ENCODE measurements at places on chromosomes 12 and 14.
A peak's percentile ranks its signal among the peaks of the same experiment; 100 is the strongest.

GRCh38 chr12:108730365-108731104, 783 bp downstream of the CORO1C start:
- peak; percentile 53 for DNase-seq

DNA sequence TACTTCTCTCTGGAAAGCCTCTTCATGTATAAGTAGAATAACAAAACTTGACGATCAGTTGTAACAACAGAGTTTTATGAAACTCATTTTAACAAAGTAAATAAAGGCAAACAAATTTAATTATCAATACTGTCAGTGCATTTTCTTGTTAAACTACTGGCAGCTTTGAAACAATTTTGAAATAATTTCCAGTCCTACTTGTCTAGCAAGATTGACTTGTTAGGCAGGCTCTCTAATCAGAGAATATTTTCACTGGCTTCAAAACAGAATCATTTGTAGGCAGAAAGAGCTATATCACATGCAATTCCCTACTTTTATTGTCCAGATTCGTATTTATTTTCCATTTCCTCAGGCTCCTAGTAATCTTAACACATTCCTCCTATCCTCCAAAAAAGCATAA, 45.9 kb upstream of the SLC6A13 start:
- DNase-seq, result no peak

- DNase-seq, result no peak
These were observed 146.3 kb upstream of the ATF7IP start for GRCh38 chr12:14219156-14219555.

- no peak for DNase-seq
These were observed 180.8 kb downstream of the ZFP36L1 start for GRCh38 chr14:68612049-68612448.

GRCh38 chr14:99176156-99176945, 95.6 kb downstream of the BCL11B start:
- DNase-seq, result no peak

DNA sequence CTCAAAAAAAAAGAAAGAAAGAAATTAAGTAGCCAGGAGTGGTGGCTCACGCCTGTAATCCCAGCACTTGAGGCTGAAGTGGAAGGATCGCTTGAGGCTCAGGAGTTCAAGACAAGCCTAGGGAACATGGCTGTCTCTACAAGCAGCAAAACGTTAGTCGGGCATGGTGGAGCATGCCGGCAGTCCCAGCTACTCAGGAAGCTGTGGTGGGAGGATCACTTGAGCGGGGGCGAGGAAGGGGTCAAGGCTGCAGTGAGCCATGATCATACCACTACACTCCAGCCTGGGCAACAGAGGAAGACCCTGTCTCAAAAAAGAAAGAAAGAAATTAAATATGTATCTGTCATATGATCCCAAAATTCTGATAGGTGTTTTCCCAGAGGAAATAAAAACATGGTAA, 5.3 kb downstream of the RAD52 start:
- no peak for DNase-seq

DNA sequence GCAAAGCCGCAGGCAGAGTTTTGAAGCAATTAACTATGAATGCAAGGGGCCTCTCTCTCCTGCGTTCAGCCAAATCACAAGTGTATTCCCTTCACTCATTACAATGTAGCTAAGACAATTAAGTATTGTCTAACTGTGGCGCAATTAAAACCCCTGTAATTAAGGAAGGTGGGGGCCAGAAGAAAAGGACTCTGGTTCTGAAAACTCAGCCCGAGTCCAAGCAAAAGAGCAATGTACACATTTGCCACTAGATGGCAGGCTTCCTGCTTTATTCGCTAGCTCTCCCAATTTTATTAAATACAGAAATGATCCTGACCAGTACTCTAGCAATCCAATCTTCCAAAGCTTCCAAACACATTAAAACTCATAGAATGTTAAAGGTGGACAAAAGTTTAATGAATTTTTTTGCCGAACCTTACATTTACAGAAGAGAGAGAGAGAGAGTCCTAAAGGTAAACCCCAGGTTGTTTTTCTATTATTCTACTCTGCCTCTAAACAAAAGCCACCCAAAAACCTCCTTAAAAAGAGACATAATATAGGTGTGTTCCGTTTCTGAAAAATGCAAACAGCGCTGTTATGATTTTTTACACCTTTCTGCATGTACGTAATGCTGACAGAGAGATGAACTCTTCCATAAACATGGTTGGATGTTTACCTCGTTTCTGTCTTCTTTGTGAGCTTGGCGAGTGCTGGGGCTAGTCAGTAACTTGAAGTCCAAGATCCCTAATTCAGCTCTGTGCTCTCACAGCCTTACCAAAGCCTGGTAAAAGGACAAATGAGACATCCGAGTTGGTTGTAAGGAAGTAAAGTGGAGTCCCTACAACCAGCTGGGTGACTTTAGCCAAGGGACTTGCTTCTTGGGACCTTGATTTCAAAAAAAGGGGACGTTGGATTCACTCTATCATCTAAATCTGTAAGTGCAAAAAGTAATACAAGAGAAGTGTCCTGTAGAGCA, 50.9 kb upstream of the VASH1 start:
- no peak for DNase-seq

GRCh38 chr12:108213871-108214445, 84.9 kb downstream of the WSCD2 start:
- no peak for DNase-seq

- no peak for DNase-seq
These were observed 7.6 kb downstream of the PTPRO start for GRCh38 chr12:15329891-15330290.

DNA sequence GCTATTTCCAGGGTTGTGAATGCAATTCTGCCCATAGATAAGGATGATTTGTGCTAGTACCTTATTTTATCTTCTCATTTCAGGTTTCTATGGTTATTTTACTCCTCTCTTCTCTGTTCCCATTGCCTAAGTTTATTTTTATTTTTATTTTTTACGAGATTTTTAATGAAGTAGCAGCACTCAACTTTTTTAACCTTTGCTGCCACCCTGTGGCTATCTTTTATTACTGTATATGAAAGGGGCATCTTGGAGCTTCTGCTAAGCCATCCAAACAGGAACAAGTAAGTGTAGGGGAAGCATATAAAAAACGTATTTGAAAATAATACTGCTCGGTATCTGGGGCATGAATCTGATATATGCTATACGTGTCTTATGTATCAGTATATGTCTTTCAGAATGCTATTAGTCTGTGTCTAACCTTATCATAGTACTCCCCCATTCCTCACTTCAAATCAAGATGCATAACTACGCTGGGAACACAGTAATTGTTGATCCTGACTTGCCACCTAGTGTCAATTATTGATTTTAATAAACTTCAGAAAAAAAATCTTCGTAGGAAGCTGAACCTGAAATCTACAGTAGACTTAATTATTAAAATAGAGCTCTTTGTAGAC, 60.3 kb downstream of the KLRG1 start:
- no peak for DNase-seq

GRCh38 chr12:113155646-113156045, 6.1 kb downstream of the CFAP73 start:
- no peak for DNase-seq

GRCh38 chr14:23285530-23286019, 357 bp downstream of the HOMEZ start:
- DNase-seq, result no peak

DNA sequence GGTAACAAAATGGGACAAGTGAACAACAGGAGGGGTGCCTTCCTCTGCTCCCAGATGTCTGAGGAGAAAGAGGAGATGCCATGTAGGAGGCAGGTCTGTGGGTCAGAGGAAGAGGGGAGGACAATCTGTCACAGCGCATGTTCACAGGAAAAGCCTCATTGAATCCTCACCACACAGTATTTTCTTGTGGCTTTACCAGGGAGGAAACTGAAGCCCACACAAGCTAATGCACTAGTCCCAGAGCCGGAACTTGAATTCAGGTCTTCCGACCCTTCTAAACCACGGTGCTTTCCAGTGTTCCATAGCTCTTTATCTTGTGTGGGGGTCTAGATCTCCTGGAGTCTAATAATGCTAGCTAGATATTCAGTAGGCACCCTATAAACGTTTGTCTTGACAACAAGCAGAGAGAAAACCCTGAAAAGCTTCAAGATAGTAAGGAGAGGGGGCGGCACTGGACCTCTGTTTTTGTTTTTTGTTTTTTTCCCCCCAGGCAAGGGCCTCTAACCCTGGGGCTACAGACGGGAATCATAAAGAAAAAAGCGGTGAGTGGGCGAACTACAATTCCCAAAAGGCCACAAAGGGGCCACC, 371 bp upstream of the SHMT2 start:
- DNase-seq, result no peak

DNA sequence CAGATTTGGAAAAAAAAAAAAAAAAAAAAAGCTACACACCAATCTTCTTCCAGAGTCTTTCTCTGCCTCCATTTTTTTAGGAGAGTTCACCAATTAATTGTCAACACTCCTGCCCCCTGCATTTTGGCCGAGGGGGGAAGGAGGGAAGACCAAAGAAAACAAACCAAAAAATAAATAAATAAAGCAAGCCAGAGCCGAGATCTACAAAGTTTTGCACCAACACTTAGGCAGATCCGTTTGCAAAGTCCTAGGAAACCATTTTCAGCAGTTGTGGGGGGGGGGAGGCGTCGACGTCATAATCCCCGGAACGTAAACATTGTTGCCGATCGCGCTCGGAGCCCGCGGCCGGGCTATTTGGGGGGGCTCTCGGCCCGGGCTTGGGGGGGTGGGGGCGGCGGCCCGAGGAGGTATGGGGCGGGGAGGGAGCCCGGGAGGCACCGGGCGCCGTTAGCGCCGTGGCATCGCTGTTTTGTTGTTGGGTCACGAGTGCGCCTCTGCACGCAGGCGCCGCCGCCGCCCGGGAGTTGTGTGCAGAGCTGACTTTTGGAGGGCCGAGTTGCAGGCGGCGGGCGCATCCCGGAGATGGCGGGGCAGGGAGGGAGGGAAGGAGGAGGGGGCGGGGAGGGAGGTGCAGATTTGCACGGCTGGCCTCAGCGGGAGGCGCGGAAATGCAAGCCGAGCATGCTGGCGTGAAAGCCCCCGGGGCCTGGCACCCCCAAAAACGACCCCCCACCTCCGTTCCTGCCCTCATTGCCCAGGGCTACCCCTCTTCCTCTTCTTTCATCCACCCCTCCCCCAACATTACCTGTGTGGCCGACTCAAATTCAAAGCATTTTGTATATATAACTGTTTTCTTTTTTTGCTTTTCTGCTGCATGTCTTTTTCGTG, 598 bp downstream of the KDM2B start:
- no peak for DNase-seq

GRCh38 chr12:13597166-13597565, 384.2 kb downstream of the GRIN2B start:
- no peak for DNase-seq

DNA sequence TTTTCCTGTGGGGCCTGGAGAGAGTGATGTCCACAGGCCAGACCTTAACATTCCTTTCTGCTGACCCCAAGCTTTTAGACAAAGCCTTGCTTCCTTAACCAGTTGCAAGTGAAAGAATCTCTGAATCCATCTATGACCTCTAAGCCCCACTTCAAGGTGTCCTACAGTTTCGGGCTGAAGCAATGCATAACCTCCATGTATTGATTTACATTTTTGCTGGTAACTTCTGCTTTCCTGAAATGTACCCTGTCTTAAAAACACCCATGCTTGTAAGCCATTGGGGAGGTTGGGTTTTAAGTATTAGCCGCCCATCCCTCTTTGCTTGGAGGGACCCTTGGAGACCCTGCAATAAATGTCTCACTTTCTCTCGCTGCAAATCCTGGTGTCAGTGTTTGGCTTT, 190.6 kb downstream of the VRK1 start:
- DNase-seq, result no peak

DNA sequence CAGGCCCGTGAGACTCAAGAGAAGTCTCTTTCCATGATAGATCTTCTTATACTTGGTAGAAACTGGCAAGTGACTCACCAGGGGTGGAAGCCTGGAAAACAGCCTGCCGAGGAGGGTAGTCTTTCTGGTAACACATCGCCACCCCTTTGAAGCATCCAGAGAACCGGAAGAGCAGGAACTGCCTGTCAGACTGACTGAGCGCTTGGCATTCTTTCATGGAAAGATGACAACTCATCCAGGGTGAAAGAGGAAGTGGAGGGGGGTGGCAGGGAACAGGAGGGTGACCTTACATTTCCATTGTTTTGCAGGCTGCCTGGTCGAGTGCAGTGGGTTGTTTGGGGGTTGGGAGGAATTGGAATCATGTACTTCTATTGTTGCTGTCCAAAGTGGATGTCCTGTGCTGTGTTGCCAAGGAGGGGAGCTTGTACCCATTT, 34.5 kb downstream of the PRKCH start:
- no peak for DNase-seq

DNA sequence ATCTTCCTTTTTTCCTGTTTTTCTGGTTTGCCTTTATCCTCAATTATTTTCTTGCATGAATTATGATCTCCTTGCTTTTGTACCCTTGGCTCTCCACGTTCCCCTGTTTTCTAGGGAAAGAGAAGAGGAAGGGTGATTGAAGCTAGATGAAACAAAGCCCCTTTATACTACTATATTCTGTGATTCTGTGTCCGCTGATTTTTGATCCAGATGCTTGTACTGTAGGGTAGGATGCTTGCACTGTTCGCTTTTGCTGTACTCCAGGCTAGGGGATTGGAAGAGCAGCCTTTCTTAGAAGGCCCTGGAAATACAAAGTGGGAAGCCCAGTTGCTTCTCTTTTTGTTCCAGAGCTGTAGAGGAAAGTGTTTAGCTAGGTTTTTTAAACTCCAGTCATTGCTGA, 35.1 kb upstream of the KLHDC2 start:
- DNase-seq, result no peak

DNA sequence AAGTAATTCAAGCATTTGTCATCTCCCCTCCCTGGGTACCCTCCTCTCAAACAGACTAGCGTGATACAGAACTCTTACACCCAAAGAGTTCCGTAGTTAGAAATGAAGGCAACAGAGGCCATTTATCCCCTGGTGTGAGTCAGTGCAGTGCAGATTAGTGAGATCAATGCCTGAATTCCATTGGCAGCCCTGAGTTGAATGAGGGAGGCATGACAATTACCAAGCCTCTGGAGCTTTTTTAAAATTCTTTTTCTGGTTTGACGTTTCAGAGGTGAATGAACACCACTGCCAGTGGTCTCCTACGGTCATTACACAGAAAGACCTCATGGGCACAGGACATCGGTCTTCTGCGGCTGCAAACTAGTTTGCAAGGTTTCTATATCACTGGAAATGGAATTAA, 94.4 kb downstream of the PRIMA1 start:
- no peak for DNase-seq

GRCh38 chr14:83575301-83575700, 1954.6 kb upstream of the FLRT2 start:
- no peak for DNase-seq

DNA sequence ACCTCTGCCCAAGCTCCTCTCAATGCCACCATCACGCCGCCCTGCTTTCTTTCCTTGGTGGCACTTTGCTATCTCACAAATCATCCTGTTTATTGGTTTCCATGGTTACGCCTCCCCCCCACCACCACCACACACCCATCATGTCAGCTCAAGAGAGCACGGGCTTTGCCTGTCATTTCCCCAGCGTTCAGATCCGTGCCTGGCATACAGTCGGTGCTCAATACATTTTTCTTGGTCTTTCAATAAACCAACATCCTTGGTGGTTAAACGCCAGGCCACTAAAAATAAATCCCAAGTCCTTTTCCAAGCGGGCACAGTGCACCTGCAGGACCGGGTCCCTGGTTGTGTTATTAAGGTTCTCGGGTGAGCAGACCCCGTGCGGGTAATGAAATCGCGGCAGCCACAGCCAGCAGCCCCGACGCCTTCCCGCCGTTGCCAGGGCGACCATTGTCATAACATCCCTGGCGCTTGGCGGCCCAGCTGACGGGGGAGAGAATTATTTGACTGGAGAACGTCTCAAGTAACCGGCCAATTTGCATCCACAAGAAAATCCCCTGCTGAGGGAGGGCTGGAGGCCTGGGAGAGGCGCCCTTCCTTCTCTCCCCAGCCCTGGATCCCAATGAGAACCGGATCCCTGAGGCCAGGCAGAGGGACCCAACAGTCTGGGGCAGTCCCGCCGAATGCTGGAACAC, 92.9 kb downstream of the KSR2 start:
- DNase-seq, result no peak
